ENCODE measurements at places on chromosomes 12 and 14.
A peak's percentile ranks its signal among the peaks of the same experiment; 100 is the strongest.

GRCh38 chr12:46089414-46090162, 99.2 kb upstream of the SCAF11 start:
- DNase-seq, result no peak

DNA sequence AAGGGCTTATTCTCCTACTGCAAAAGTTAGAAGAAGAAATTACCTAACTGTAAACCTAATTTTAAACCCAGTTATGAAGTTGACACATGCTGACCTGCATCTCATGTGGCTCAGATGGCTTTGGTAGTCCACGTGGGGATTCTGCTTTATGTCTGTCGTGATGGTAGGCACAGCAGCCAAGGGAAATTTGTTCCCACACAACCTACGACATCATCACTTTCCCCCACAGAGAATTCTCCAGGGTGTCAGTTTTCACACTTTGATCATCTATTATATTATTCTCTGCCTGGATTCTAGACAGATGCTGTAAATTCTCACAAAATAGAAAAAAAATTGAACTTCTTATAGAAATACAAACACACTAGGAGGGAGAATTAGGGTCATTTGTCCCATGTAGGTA, 70.6 kb downstream of the PTHLH start:
- DNase-seq, result no peak

GRCh38 chr12:32089156-32089555, 17.5 kb upstream of the BICD1 start:
- no peak for DNase-seq

DNA sequence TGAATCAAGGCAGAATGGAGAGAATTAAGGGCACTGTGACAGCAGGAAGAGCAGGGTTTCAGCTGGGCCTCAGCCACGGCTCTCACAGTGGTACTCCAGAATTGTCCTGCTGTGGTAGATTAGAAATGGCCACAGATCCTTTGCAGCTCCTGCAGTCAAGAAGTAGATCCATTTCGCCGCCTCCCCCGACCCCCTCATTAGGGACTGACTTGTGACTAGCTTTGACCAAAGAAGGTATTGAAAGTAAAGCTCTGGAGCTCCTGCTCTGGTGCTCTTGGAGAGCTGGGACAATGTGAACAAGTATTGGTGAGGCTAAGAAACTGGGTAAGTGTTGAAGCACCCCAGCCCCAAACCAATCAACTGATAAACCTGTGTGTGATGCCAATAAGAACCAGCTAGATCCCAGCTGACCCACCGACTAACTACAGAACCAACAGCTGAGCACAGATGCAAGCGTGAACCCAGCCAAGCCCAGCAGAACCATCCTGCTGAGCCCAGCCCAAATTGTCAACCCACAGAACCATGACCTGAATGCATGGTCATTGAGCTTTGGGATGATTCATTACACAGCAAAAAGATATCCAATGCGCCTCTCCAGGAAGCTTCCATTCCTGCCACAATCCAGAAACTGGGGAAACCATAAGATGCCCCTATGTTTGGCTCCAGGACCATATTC, 50.7 kb downstream of the JAG2 start:
- no peak for DNase-seq

- no peak for DNase-seq
Observed at GRCh38 chr12:43737646-43738045, 20.9 kb downstream of the PUS7L start.

- peak; percentile 71 for DNase-seq
Observed at GRCh38 chr14:101821528-101821927, 60.0 kb downstream of the PPP2R5C start.

DNA sequence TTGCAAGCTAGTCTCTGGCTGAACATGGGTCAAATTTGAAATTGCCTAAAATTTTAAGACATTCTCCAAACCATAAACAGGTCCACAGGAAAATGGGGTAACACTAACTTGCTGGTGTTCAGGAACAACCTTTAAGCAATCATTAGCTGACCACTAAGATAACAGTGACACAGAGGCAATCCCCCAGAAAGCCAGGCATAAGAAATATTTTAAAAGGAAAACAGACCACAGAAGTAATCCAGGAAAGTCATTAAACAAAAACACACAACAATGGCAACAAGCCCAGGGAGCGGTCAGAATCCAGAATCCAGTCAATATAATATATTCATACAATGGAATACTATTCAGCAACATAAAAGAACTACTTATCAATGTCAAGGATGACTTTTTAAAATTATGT, 59.1 kb downstream of the LRP6 start:
- no peak for DNase-seq

- no peak for DNase-seq
Observed at GRCh38 chr14:81523016-81523415, 10.6 kb downstream of the SEL1L start.

DNA sequence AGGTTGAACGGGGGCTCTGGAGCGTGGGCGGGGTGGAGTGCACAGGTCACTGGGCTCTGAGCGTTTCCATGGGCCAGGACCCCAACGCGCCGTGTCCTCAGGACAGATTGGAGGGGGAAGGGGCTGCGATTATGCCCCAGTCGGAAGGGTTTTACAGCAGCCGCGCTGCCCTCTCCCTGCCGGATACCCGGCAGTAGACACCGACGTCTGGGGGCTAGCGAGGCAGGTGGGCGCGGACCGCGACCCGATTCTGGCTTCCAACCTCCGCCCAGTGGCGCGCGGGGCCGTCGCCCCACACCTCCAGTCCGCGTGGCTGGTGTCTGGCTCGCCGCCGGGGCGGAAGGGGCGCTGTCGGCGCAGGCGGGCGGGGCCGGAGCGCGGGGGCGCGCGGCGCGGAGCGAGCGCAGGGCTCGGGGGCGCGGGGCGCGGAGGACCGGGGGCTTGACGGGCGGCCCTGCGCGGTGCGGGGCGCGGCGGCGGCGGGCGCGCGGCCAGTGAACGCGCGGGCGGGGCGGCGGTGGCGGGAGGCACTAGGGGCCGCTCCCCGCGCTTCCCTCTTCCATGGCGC, 2.4 kb upstream of the KIF26A start:
- no peak for DNase-seq

DNA sequence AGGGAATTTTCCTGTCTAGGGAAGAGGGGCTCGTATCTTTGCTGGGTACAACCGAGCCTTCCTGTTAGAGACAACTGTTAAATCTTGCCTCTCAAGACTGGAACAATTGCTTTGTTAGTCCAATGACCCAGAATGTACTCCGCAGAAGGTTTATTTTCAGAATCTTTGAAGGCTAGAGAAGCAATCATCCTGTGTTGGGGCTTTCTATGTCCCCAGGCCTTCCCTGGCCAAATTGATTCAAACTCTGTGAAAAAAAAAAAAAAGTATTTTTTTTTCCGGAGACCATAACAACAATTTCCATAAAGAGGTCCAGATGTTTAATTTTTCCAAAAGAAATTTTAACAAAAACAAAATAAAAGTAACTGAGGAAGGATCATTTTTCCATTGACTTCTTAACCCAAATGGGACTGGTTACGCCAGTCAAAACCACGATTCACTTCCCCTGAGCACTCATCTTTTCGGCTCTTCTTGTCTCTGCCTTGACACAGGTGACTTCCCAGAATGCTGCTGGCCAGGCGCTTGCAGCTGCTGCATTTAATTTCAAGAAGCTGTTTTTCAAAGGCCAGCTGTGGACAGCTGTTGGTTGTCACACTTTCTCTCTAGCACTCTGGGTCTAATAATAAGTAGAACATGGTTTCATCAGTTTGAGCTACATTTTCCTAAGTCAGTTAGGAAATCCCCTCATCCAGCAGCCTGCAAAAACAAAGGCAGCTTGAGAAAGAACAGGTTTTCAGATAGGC, 81.6 kb upstream of the MANSC4 start:
- DNase-seq, result no peak

DNA sequence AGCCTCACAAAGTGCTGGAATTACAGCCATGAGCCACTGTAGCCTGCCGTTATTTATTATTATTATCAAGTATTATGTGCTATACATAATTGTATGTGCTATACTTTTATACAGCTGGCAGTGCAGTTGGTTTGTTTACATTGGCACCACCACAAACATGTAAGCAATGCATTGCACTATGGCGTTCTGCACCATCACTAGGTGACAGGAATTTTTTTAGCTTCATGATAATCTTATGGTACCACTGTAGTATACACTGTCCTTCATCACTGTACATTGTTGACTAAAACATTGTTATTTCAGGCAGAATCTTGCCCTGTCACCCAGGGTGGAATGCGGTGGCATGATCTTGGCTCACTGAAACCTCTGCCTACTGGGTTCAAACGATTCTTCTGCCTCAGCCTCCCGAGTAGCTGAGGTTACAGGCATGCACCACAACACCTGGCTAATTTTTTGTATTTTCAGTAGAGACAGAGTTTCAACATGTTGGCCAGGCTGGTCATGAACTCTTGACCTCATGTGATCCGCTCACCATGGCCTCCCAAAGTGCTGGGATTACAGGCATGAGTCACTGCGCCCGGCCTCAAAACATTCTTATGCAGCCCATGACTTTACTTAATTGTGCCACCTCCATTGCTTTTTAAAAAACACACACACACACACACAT, 17.1 kb downstream of the MRPL42 start:
- no peak for DNase-seq

DNA sequence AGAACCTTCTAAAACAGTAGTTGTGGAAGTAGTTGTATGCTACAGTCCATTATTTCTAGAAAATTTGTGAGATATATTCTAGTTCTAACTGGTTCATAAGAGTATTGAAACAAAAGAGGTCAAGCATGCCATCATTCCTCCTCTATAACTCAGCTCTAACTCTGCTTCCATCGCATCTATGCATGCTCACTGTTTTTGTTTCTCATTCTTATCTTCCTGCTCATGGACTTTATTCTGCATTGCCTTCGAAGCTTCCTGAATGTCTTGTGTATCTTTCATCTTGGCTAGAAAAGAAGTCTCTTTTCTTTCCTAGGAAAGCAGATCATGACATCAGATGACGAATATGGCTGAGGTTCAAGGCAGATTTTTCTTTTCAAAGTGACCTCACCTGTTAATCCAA, 402 bp downstream of the LMNTD1 start:
- no peak for DNase-seq

DNA sequence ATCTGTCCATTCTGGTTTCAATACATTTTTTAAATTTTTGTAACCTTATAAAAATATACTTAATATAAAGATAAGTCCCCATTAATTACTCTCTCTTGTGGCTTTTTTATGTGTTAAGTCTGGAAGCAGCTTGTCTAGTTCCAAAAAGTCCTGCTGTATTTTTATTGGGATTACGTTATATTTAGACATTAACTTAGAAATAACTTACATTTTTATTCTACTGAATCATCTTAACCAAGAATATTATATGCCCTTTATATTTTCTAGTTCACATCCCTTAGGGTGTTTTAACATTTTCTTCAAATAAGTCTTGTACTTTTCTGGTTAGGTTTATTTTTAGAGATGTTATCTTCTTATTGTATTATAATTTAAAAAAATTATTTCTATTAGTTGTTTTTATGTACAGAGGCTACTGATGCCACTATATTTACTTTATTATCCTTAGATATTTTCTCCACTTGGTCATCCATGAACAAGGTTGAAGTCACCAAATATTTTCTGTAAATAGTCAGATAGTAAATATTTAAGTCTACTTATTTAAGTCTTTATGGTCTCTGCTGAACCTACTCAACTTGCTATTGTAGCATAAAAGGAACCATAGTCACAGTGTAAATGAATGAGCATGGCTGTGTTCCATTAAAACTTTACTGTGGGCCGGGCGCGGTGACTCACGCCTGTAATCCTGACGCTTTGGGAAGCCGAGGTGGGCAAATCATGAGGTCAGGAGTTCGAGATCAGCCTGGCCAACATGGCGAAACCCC, 132.4 kb upstream of the NEDD1 start:
- no peak for DNase-seq

GRCh38 chr12:116455540-116456329, 103.4 kb upstream of the MAP1LC3B2 start:
- DNase-seq, result no peak

DNA sequence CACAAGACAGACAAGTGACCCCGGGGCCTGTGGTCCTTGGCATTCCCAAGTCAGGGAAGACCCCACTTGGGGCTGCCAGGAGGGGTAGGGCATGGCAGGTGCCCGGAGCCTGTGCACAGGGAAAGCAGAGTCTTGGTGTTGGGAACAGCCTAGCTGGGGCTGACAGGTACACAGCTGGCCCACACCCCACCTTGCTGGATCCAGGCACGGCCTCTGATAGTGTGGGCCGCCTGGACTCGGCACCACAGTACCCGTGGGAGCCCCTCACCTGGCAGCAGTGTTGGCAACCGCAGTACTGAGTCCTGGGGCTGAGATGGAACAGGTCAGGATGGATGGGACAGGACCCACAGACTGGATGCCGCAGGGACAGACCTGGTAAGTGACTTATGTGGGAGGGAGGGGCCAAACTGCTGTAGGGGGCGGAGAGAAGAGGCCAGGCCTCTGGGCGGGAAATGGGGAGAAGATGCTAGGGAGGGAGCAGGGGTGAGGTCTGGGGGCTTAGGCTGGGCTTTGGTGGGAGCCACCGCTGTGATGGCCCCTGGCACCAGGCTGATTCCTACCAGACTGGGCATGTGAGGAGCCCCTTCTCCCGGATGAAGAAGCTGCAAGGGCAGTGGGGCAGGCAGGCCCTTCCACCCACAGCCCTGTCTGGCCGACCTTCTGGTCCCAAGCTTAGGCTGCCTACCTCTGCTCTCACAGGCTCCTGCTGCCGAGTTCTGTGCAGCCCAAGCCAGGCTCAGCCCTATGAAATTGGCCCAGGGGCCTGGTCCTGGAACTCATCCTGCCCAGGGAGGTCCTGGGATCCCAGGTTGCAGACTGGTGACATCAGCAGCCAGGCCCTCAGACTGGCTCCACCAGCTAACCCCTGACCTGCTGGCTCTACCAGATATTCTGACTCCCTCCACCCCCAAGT, at the start of gene TGM1:
Gene TGM1 (minus strand): TSS at position 357 of the 913 bp plus-strand sequence. CDS start 825 bp downstream, outside the sequence.
- DNase-seq, result no peak

- no peak for DNase-seq
Observed at GRCh38 chr12:78035901-78036606, 205.4 kb downstream of the NAV3 start.

DNA sequence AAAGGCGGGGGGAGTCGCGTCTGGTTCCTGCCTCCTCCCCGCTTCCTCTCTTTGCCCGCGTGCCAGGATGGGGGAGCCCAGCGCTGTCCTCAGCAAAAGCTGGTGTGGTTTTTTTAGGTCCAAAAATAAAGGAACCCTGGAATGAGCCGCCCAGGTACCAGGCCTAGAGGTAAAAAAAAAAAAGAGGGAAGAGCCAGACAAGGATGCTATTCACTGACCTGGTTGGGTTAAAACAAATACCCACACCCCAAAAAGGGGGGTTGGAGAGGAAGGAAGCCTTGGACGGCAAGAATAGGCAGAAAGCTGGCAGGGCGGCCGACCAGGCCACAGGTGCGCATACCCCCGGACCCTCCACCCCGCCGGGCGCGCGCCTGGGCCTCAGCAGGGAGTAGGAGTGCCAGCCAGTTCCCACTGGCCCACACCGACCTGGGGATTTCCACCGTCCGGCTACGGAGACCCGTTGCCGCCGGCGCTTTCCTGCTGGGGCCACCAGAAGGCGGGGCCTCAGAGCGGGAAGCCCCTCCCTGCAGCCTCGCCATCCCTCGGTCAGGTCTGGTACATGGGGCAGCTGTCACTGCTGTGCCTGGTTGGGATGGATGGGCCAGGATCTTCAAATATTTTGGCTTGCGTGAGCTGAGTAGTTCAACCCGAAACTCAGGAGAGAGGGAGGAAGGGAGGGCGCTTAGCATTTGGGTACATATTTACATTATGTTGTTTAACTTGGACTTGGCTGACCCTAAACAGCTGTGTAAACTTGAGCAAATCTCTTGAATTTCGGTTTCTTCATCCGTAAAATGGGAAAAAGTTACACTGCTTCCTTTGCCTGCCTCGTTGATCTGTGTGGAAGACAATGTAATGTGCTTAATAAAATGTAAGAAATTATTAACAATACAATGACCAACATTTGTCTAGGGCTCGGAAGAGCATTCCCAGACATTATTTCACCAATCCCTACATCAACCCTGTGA, 5.4 kb upstream of the IRF2BPL start:
- peak; percentile 64 for DNase-seq

Measured in T follicular helper cell (primary cell).